ENCODE measurements at places on chromosomes 1 and 21.

- DNase-seq, result no peak
These were observed 175.7 kb downstream of the HHIPL2 start for GRCh38 chr1:222372221-222372620.

GRCh38 chr1:15442759-15443158, 4.5 kb downstream of the CTRC start:
- DNase-seq, result no peak

DNA sequence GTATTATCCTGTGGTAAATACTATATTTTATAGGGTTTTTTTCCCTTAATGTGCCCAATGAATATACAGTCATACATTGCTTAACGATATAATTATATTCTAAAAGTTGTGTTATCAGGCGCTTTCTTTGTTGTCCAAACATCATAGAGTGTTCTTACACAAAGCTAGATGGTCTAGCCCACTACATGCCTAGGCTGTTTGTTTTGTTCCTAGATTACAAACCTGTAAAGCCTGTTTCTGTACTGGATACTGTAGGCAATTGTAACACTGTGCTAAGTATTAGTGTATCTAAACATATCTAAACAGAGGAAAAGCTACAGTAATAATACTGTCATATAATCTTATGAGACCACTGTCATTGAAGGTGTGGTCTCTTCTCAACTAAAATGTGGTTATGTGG, 242.6 kb upstream of the C1orf105 start:
- no peak for DNase-seq

GRCh38 chr1:59290193-59290949, 6.5 kb upstream of the FGGY start:
- DNase-seq, result no peak

DNA sequence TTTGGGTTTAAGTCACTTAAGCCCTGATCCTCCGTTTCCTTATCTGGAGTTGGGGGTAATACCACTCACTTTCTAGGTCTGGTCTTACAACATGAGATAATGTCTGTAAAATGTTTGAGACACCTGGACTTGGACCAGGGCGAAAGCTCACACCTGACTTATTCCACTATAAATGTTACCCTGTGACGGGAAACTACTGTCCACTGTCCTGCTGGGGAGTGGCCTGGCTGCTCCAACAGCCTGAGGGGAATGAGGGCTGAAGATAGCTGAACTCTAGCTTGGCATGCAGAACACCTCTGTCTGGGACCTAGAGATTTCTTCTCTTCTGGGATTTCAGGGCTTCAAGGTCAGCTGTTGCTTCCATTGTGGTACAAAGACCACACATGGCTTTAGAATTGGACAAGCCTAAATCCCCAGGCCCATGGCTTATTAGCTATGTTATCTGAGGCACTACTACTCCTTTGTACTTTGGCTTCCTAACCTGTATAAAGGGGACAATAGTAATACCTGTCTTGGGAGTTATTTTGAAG, 9.5 kb upstream of the A3GALT2 start:
- DNase-seq, result no peak

GRCh38 chr1:180662709-180663108, 30.9 kb downstream of the XPR1 start:
- DNase-seq, result no peak

- no peak for DNase-seq
These were observed 42.6 kb downstream of the BACE2 start for GRCh38 chr21:41210426-41211059.

DNA sequence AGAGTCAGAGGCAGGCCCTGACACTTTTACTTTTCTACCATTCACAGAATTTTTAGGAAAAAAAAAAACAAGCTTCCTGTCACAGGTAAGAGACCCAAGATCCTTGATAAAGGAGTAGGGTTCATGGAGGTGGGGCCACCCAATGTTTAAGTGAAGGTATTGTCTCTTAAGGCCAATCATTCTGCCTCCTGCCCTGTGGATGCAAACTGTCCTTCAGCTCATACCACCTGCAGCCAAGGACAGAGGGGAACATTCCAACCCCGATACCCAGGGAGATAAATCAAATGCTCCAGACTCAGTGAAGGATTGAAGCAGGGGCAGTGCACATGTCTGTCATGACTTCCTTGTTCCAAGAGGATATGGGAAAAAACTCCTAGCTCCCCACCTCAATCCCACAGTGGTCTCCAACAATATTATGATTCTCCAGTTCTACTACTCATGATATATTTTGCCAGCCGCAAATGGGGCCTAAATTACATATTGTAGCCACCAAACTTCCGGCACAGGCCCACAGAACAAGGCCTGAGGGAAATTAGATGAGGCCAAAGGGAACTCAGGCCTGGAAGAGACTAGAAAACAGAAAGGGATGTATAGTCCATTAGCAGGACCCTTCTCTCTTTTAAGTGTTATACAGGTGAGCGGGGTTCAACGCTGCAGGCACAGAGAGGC, 59.5 kb downstream of the TRABD2B start:
- no peak for DNase-seq

- DNase-seq, result no peak
These were observed 42.6 kb upstream of the PTGS2 start for GRCh38 chr1:186722711-186723309.

DNA sequence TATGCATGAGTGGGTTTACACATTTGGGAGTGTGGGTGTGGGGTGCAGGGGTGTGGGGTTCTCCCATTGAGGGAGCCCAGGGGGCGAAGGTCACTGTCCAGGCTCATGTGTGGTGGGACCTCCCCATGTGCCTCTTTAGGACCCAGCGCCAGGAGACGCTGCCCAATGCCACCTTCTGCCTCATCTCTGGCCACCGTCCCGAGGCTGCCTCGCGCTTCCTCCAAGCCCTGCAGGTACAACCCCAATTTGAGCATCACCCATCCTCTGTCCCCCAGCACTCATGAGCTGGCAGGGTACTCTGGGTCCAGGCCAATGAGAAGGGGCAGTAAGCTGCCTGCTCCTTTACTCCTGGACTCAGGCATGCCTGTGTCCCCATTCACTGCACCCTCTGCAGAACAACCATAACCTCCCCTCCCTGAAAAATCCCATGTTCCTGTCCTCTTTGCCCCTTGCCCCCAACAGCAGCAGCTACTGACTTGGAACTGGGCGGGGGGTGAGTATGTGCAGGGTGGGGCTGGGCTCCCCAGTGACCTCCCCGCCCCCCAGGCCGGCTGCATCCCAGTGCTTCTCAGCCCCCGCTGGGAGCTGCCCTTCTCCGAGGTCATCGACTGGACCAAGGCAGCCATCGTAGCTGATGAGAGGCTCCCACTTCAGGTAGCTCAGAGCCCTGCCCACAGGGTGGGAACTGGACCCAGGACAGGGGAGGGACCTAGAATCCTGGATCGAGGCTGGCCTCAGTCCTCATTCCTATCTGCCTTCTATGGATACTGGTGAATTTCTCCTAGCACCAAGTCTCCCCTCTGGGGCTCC, 7.7 kb downstream of the EXTL1 start:
- no peak for DNase-seq

DNA sequence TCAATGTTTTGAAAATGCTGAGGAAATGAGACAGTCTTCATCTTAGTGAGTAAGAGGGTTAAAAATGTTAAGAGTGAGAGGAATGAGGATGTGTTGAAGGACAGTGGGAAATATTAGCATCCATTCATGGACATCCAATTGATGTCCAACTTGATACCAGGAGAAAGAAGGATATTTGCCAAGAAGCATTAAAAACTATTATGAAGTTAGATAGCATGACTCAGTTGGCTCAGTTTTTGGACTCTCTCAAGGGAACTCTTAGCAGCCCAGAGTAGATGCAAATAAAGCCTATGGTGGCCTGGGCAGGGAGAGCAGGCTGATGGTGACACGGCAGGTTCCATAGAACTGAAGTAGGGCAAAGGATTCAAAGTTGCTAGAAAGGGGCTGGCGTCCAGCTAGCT, 171.0 kb downstream of the ZZZ3 start:
- no peak for DNase-seq

DNA sequence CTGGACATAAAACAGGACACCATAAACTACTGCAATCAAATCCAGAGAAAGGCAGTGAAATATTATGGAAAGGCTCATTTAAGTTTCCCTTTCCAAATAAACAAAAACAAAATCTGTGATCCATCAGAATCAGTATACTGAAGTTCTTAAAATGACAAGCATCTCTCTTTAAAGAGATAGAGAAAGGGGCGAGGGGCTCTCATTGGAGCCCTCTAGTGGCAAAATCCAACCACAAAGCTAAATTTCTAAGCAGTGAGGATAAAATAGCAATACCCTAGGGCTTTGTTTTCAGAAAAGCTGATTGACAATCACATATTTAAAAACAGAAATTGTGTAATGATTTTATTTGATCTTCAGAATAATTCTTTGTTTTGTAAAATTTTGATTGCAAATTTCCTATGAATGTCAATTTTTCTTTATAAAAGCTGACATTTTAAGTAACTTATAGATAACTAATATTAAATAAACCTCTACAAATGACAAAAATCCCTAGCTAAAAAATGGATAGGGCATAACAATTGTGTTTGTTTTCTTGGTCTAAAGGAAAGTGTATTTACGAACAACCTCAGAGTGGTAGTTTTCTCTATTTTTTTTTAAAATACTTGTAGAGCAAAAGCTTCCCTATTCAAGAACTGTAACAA, 138.2 kb downstream of the COL24A1 start:
- no peak for DNase-seq

DNA sequence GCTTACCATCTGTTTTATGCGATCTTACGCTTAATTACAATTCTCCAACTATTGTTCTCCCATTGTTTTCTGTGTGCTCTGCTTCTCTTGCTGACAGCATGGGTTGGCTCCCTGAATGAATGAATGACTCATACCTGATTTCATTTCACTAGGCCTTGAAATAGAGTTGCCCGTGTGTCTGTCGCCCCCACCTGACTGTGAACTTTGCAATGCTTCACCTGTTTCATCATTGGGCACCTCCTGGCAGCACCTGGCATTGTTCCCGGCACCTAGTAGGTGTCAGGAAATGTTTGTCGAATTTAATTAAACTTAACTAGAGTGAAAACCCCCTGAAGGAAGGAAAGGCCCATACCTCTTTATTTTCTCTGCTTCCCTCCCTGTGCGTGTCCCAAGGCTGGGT, 120.5 kb upstream of the KLHDC7A start:
- no peak for DNase-seq

GRCh38 chr1:67604778-67605177, 80.2 kb upstream of the GADD45A start:
- no peak for DNase-seq

DNA sequence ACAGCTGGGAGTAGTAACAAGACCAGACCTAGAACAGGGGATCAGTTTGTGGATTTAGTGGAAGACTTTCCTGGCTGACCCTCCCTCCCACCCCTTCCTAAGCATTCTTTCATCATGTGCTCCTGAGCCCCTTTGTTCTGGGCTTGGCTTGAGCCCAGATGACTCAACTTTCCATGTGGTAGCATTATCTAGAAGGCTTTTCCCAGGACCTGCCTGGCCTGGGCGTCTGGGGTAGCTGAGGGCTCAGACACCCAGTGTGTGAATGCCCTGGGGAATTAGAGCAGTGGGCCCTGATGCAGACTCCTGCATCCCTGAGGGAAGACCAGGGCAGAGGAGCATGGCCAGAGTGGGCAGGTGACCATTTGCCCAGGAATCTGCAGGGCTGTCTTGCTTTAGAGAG, 44.1 kb upstream of the TSPAN2 start:
- DNase-seq, result no peak
